Cortex of kidney (tissue), 1 donor: ENCODE measurements at places on chromosomes 2 and 18.

- DNase-seq: no peak
Observed at GRCh38 chr2:205688417-205689200, 6.3 kb downstream of the NRP2 start.

- DNase-seq: no peak
Observed at GRCh38 chr18:42429196-42429595, 474.2 kb downstream of the PIK3C3 start.

DNA sequence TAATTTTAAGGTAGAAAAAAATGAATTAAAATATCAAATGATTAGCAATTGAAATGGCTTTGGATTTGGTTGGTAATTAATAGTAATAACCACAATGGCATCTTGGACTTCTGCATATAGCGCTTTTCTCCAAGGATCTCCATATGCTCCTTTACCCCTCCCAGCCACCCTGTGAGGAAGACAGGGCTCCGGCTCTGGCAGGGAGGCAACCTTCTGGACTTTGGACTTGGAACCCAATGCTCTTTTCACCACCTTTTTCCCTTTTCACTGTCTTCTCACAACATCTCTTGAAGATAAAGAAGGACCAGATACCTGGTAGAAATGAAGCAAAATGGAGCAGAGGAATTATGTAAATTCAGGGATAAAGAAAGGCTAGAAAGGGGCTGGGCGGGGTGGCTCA, 23.8 kb upstream of the SERTAD2 start:
- DNase-seq: no peak

- DNase-seq: no peak
Observed at GRCh38 chr2:31067259-31067658, 71.0 kb downstream of the GALNT14 start.

DNA sequence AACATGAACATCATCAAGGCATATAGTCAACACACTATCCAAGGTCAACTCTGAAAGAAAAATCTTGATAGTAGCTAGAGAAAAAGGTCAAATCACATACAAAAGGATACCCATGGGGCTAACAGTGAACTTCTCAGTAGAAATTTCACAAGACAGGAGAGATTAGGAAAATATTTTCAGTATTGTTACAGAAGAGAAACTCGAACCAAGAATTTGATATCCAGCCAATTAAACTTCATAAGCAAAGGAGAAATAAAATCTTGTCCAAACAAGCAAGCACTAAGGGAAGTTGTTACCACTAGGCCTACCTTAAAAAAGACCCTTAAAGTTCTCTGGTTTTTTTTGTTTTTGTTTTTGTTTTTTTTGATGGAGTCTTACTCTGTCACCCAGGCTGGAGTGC, 242.5 kb downstream of the EXOC6B start:
- no peak for DNase-seq

DNA sequence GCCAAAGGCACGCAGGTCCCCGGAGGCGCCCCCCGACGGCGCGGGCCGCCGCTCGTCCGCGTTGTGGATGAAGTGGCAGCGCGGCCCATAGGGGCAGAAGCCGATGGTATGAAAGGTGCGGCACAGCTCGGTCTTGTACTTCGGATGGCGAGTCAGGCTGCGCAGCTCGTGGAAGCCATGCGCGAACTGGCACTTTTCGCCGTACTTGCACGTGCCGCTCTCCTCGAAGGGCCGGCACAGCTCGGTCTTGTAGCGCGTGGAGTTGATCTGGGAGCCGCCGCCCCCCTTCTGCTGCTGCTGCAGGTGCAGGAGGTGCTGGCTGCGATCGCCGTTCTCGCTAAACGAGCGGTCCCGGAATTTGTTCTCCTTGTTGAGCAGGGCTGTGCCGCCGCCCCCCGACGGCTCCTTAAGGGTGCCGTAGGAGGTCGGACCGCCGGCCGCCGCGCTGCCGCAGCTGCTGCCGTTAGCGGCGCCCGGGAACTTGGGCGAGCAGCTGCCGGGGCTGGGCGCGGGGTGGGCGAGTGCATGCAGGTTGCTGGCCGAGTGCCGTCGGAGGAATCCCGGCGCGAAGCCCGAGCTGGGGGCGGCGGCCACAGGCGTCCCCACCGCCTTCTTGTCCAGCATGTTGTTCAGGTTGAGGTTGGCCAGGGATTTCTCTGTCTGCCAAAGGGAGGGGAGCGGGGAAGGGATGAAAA, 1.2 kb downstream of the ZFP36L2 start:
- no peak for DNase-seq

DNA sequence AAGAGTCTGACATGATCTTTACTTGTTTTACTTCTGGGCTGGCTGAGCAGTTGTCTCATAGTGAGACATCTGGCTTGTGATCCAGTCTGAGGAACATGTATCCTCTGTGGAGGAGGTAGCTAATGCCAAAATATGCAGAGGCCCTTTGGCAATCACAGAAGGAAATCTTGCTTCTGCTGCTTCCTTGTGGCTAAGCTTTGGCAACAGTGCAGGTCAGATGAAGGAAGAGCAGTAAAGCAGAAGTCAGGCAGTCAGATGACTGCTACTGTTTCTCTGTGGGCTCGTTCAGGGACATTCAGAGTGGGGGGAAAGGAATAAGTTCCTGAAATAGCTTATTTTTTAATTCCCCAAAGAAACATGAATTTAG, 22.3 kb downstream of the DOK1 start:
- DNase-seq: no peak

DNA sequence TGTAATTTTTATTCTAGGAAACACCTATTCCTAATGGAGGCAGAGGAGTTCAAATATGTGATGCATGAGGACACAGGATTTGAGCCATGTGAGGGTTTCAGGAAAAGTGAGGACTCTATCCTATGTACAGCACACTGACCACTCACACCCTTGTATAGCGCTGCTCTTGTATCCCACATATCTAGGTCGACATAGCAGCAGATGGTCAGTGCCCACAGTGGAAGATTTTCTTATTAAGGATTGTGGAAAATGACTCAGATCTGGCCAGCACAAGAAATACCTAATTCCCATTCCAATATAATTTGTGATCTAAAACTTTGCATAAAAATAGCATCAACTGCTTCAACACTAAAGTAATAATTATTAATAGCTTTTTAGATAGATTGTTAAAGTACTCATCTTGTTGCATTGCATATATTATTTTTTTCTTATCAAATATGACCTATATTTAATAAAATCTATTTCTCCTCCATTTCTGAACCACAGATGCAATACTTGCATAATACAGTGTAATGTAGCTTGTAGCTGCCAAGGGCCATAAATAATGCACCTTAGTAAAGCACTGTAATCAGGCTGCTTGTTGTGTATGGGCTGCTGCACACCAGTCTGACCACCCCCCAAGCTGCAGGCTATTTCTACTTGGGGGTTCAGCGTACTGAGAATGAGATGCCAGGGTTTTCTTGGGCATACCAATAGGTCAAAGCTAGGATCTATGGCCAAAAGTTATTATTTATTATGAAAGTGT, 442.2 kb upstream of the CWC22 start:
- no peak for DNase-seq

- DNase-seq: no peak
Observed at GRCh38 chr2:146632707-146633106, 1212.1 kb upstream of the ACVR2A start.

GRCh38 chr18:11847811-11848210, 3.4 kb upstream of the CHMP1B start:
- no peak for DNase-seq

DNA sequence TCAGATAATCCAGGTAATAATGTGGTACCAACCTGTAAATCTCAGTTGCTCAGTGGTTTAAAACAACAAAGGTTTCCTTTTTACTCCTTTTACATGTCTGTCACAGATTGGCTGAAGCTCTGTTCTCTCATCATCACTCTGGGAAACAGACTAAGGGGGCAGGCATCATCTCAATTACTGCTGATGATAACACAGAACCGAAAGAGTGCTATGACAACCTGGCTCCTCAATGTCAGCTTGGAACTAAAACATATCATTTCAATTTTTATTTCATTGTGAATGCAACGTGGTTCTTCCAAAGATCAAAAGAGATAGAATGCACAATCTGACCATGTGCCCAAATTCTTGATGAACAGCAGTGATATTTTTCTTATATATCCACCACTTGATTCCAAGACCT, 1315.0 kb upstream of the CDH2 start:
- no peak for DNase-seq

- DNase-seq: no peak
Observed at GRCh38 chr2:133431289-133431688, 137.0 kb downstream of the NCKAP5 start.

DNA sequence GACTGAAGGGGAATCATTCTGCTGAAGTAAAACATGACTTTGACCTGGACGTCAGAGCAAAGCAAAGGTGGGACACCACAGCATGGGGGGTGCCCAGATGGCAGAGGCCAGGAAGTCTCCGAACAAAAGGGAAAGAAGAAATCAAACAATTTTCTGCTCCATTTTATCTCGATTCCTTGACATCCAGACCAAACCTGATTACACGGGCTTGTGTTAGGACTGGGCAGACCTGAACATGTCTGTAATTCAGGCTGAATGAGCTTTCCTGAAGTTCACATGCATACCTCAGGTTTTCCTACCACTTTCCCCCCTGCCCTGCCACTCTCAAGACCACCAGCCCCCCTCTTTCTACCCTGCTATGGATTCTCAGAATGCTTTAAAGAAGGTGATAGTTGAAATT, 44.8 kb upstream of the MEIS1 start:
- no peak for DNase-seq

DNA sequence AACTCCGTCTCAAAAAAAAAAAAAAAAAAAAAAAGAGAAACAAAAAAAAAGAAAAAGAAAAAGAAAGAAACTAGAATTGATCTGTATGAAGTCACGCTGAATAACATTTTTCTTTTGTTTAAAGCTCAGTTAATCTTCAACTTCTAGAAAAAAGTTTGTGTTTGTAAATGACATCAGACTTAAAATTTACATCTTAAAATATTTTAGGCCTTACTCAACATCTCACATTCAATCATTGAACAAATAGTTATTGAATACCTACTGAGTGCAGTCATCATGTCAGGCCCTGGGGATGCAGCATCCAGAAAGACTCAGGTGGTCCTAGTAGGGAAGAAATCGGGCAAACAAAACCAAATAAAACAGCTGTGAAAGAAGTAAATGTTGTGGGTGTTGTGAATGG, 292.3 kb upstream of the FANCL start:
- DNase-seq: no peak

DNA sequence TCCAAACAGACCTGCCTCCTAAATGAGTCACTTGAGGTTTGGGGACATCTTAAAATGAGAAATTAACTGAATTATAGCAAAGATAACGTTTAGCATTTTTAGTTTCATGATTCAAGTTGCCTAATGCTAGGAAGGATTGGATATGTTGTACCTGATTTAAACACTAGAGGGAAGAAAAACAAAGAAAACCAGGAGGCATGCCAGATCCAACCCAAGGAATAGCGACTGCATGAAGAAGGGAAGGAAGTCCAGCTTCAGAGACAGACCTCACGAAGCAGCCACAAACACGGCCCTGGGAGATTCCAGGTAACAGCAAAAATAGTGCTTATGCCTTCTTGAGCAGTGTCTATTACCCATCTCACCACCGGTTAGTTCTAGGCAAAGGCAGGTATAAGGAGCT, 499.9 kb upstream of the SPHKAP start:
- DNase-seq: no peak
